ENCODE measurements at places on chromosomes 5 and 9.

GRCh38 chr9:97293207-97293721 is 14.2 kb upstream of the CCDC180 start:
- no peak for DNase-seq

DNA sequence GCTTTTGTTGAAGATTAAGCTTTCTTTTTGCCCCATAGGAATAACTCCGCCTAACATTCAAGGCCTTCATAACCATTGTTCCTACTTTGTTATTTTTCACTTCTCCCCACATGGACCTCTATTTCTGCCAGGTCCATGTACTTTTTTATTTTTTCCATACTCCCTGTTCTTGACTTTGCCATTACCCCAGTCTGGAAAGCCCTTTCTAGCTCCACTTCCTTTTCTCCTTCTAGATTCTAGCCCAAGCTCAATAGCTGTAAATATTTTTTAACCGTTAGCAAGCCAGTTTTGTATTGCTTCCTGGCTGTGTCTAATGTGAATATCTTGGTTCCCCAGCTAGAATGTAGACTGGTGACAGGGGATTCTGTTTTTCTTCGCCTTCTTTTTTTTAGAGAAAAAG is 26.1 kb downstream of the NCBP1 start:
- no peak for DNase-seq

GRCh38 chr5:95723632-95724369 is 7.3 kb upstream of the RHOBTB3 start:
- peak; percentile 28 for DNase-seq

DNA sequence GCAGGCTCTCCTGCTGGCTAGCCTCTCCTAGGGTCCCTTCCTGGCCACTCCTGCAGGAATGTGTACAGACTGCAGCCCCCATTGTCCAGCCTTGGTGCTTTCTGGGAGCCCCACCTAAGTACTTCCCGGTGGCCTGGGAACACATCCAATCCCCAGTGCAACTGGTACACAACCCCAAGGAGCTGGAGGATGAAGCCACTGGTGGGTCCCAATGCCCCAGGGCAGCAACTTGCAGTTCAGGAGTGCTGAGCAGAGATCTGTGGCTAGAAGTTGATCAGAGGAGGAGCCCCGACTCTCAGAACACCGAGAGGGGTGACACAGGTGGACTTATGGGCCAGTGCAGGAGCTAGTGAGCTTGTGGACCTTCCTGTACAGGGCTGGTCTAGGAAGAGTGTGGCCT is 1093.7 kb upstream of the ACO1 start:
- DNase-seq = no peak

DNA sequence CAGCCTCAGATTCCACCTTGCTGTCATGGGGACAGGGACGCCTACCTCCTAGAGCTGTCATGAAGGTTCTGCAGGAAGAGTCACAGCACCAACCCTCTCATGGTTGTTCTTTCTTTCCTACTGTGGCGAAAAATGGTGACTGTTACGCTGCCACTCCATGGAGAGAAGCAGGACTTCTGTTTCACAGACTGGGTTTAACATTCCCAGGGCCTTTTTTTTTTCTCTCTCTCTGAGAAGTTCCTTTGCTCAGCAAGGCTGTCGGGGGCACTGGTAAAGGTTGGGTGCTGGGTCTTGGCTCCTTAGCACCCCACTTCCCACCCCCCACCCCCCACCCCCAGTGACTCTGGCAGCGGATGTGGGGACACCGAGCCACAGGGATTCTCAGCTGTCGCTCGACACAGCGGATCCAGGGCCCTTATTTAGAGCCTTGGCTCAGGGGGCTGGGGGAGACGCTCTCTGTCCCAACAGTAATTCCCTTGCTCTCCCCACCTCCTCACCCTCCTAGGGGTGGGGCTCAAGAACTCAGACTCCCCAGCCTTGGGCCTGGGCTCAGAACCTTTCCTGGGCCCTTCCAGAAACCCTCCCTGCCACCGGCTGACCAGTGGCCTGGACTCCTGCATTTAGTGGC is 34.4 kb downstream of the DUSP1 start:
- DNase-seq = no peak

- DNase-seq = no peak
These were observed 316.4 kb downstream of the NR3C1 start for GRCh38 chr5:143086908-143087637.

- DNase-seq = no peak
These were observed 18.2 kb downstream of the ATP10B start for GRCh38 chr5:160833806-160834205.

DNA sequence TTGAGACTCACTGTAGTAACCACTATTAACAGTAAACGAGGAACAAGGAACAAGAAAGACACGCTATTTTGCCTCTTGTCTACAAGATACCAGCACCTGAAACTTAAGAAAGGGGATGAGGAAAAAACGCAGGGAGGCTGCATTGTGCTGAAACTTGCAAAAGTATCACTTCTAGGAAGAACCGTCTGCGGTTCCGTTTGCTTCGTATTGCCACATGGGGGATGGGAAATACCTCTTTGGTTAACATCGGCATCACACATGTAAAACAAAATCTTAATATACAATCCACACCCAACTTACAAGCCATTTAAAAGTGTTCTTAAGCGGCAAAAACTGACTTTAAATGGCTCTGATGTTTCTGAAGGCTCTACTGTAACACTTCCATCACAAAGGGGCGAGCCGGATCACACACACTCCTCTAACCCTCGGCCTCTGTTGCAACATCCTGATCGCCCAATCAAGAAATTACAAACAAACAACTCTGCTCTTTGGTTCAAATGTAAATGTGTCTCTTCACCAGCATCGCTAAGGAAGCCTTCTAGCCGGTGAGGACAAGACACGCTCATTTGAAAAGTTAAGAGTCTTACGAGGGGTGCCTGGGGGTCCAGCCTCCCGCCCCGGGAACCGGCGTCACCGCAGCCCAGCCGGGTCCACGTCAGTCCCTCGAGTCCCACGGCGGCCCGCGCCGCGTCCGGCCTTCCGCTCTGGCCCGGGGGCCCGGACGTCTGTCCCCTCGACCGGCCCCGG is 621 bp downstream of the SEC16A start:
- DNase-seq = peak; percentile 68

- DNase-seq = no peak
These were observed 4.3 kb upstream of the AFAP1L1 start for GRCh38 chr5:149267241-149267973.

GRCh38 chr9:116475201-116475600 is 211.9 kb upstream of the TRIM32 start:
- DNase-seq = no peak

DNA sequence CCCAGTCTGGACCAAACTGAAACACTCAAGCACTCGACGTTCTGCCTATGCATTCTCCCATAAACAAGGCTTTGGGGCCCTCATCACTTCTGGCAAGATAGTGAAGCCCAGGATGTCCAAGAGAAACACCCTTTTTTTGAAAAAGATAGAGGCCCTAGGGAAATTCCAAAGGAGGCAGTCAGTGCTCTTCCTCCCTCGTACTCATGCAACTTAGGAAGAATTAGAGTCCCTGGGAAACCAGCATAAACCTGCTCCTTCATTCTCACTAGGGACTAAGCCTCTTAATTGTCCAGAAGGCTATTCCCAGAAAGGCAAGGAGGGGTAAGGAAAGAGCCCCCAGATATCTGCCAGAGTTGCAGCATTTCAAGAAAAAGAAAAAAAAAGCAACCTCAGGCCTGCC is 7.8 kb upstream of the RUSC2 start:
- no peak for DNase-seq

DNA sequence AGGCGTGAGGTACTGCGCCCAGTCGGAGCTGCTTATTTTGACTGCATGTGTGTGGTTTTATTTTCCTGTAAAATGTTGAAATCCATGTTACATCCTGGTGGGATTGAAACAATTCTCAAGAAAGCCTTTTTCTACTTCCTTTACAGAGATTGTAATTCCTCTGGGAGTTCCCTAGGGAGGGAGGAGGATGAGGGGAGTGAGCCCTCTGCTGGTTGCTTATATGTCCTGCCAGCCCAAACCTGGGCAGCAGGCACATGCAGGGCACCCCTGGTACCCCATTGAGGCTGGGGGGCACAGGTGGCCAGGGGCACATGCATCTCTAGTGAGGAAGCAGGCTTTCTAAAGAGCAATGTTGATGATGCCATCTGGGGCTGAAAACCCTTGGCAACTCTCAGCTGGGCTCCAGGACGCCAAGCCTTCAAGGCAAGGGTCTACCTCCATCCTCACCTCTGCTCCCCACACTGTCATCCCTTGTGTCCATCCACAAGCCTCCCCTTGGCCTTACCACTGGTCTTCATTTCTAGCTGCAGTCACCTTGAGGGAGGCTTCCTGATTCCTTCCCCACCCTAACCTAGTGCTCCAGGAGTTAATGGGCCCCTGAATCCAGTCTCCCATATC is 84.7 kb upstream of the TNFSF8 start:
- peak; percentile 14 for DNase-seq

- DNase-seq = no peak
These were observed 345 bp downstream of the DNAI1 start for GRCh38 chr9:34458959-34459340.

DNA sequence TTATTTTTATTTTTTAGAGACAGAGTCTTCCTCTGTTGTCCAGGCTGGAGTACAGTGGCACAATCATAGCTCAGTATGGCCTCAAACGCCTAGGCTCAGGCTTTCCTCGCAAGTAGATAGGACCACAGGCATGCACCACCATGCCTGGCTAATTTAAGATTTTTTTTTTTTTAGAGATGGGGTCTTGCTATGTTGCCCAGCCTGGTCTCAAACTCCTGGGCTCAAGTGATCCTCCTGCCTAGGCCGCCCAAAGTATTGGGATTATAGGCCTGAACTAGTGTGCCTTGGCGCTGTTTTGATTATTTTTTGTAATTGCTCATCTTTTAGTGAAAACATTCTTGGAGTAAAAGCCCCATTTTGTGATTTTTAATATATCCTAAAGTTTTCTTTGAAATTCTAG is 5.4 kb downstream of the YTHDC2 start:
- DNase-seq = no peak

DNA sequence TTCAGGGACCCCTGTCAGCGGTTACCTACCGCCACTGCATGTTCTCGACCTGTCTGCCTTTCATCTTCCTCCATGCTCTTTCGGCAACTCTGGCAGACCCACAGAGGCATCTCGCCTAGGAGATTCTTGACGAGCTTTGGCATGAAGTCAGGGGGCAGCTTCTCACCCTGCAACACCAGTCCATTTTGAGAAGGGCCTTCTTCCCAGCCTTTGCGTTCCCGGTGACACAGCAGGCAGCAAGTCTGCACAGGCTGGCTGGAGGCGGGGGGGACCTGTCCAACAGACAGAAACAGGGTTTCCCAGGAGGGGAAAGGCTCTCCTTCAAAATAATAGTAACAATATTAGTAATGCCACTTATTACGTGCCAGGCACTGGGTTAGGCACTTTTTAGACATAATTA is 15.5 kb downstream of the FAM193B start:
- DNase-seq = no peak

GRCh38 chr9:72805238-72805637 is 147.6 kb downstream of the ALDH1A1 start:
- DNase-seq = no peak

GRCh38 chr5:4081466-4081865 is 485.8 kb downstream of the IRX1 start:
- no peak for DNase-seq

DNA sequence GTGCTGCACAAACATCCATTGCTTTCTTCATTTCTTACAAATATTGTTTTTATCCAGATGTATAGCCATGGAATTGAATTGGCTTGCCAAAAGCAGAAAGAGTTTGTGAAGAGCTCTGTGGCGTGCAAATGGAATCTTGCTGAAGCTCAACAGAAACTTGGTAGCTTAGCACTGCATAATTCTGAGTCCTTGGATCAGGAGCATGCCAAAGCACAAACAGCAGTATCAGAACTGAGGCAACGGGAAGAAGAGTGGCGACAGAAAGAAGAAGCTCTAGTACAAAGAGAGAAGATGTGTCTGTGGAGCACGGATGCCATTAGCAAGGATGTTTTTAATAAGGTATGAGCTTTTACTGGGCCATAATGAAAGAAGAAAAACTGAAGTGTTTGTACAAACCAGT is 5.5 kb downstream of the CDC37L1 start:
- DNase-seq = no peak

DNA sequence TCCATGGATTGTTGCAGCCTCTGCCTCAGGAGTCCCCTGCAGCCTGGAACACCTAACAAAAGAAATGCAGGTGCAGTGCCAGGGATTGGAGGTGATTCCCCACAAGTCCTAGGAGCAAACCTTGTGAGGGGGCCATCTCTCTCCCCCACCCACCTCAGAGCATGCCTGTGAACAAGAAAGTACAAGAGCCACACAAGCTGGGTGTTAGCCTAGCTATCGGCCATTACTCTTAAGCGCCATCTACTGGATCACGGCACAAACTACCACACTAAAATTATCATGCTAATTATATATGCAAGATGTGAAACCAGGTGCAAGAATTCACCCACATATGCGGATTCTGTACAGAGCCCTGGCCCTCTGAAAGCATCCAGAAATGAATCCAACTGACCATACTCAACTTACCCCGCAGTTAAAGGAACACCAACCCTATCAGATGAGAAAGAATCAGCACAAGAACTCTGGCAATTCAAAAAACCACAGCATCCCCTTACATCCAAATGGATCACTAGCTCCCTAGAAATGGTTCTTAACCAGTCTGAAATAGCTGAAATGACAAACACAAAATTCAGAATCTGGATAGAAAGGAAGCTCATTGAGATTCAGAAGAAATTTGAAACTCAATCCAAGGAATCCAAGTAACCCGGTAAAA is 16.5 kb upstream of the PRSS3 start:
- DNase-seq = peak; percentile 17

DNA sequence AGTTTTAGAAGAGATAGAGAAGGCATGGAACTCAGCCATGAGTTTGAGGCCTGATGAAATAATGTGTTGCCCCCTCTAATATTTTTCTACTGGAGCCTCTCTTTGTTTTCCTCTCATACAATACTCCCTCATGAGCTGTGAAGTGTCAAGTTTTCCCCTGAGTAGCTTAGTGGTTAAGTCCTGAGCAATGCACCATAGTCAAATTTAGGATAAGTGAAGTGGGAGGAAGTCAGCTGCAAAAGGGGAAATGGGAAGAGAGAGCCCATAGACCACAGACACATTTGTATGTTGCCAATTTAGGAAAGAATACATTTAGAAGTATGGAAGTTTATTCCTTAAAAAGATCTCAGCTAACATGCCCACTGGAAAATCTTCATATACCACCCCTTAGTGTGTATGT is 171.5 kb upstream of the NREP start:
- DNase-seq = no peak

Data from HuH-7.5 (cell line).